ENCODE measurements at places on chromosomes 5 and 9. TPM values are rescaled to one million over a fixed set of nuclear protein-coding genes. Genes with fewer than 3 reads are reported as not detected.
A peak's percentile ranks its signal among the peaks of the same experiment; 100 is the strongest.

GRCh38 chr9:106880081-106880480, 17.1 kb downstream of the ZNF462 start:
- no peaks in the 10 kb centered on the region for H3K27me3 ChIP-seq
- H3K27ac ChIP-seq = peak overlapping the region; percentile 87
- no peak overlapping the region for H3K4me3 ChIP-seq
- peaks cover 31% of the 10 kb centered on the region for H3K4me1 ChIP-seq
- DNase-seq = no peak
- H3K36me3 ChIP-seq = no peaks in the 10 kb centered on the region

The SLC46A2 gene
- total RNA-seq = not detected

DNA sequence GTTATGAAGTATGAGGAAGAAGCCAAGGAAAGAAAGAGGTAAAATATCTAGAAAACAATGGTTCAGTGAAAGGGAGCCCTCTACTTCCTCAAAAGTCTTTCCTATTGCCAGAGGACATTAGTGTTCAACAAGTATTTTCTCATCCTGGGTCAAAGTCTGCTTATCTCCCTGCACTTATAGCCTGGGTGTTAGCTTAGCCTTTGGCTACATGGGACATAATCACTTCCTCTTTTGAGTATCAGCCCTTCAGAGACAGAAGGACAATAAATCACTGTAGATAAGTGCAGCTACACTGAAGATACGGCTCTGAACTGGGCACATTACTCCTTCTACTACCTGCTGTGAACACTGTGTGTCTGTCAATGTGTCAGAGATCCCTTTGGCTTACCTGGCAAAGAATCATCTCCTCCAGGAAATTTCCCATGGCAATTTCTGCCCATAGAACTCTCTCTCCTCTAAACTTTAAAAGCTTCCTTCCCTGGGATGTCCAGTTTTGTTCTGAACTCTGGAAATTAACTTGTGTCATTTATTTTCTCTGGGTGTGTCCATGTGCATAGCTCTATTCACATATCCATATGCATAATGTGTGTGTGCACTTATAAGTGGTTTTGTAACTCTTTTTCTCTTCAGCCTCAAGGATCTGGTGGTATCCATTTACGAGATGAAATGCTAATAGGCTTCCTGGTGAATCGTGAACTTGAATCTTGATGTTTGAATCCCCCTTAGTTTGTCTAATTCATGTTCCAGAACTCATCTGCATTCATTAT, 30.0 kb upstream of the RECK start:
- DNase-seq = no peak
- H3K36me3 ChIP-seq = no peaks in the 10 kb centered on the region
- no peak overlapping the region for H3K4me3 ChIP-seq
- peaks cover 13% of the 10 kb centered on the region for H3K27me3 ChIP-seq
- no peaks in the 10 kb centered on the region for H3K4me1 ChIP-seq
- H3K27ac ChIP-seq = no peak overlapping the region

- H3K27me3 ChIP-seq = no peaks in the 10 kb centered on the region
- H3K4me1 ChIP-seq = no peaks in the 10 kb centered on the region
- DNase-seq = no peak
- H3K36me3 ChIP-seq = no peaks in the 10 kb centered on the region
These were observed 42.1 kb downstream of the FOCAD start for GRCh38 chr9:20726144-20726543.

GRCh38 chr5:139364466-139364865, 18.6 kb downstream of the SLC23A1 start:
- no peaks in the 10 kb centered on the region for H3K4me1 ChIP-seq
- DNase-seq = no peak

The TMC1 gene
- not detected for total RNA-seq

The ZDHHC21 gene
- total RNA-seq = 6.4 TPM
